ENCODE measurements at places on chromosomes 2 and 18. TPM values are rescaled to one million over a fixed set of nuclear protein-coding genes. Genes with fewer than 3 reads are reported as not detected.

IL36B gene
- total RNA-seq = not detected

FHOD3 gene
- 22.3 TPM for total RNA-seq

ZSWIM2 gene
- total RNA-seq = not detected

MC5R gene
- not detected for total RNA-seq

CSRNP3 gene
- 3.0 TPM for total RNA-seq

SFT2D3 gene
- total RNA-seq = 6.6 TPM

MEIS1 gene
- total RNA-seq = 127 TPM

ECEL1 gene
- total RNA-seq = not detected

MC2R gene
- total RNA-seq = not detected

REG3G gene
- not detected for total RNA-seq

LOXL3 gene
- 53.9 TPM for total RNA-seq

AFF3 gene
- total RNA-seq = 0.66 TPM

GCG gene
- not detected for total RNA-seq

TMEM18 gene
- total RNA-seq = 32.7 TPM

MOGAT1 gene
- not detected for total RNA-seq

C2orf72 gene
- total RNA-seq = 0.17 TPM

HOXD11 gene
- not detected for total RNA-seq

NEU4 gene
- not detected for total RNA-seq

RGPD3 gene
- total RNA-seq = 0.29 TPM

HPCAL1 gene
- 42.5 TPM for total RNA-seq

CYTIP gene
- total RNA-seq = not detected

C2orf15 gene
- total RNA-seq = not detected

KLHL14 gene
- not detected for total RNA-seq

NABP1 gene
- 56.4 TPM for total RNA-seq

MYOM1 gene
- total RNA-seq = 0.15 TPM

LOXHD1 gene
- not detected for total RNA-seq

UGT1A10 gene
- total RNA-seq = not detected

APCDD1 gene
- 4.5 TPM for total RNA-seq

UPP2 gene
- total RNA-seq = not detected

GRHL1 gene
- total RNA-seq = 0.58 TPM

GCKR gene
- total RNA-seq = 0.17 TPM

GAREM1 gene
- 3.5 TPM for total RNA-seq

EPHA4 gene
- 6.4 TPM for total RNA-seq

TEX44 gene
- total RNA-seq = not detected

C18orf54 gene
- 1.7 TPM for total RNA-seq

ABHD3 gene
- 6.5 TPM for total RNA-seq

MALL gene
- 39.9 TPM for total RNA-seq

FAM210A gene
- 22.0 TPM for total RNA-seq

CIB4 gene
- total RNA-seq = not detected

CXCR4 gene
- total RNA-seq = 1.0 TPM

NT5C1B gene
- not detected for total RNA-seq

CHPF gene
- 94.8 TPM for total RNA-seq

TDRD15 gene
- total RNA-seq = not detected

AKAIN1 gene
- not detected for total RNA-seq

PTPRN gene
- total RNA-seq = 3.6 TPM

PPP1CB gene
- 296 TPM for total RNA-seq

CPS1 gene
- total RNA-seq = 20.9 TPM

FAM228B gene
- total RNA-seq = 6.3 TPM

COL4A3 gene
- 0.17 TPM for total RNA-seq

NPHP1 gene
- 5.1 TPM for total RNA-seq

CD28 gene
- total RNA-seq = under 0.01 TPM

NEU2 gene
- not detected for total RNA-seq
